ENCODE measurements at places on chromosomes 6 and 20. TPM values are rescaled to one million over a fixed set of nuclear protein-coding genes. Genes with fewer than 3 reads are reported as not detected.

Gene GNAS-AS1
- 0.74 TPM for total RNA-seq

Gene EGFL8
- total RNA-seq = 10.7 TPM

Gene SNAI1
- 2.9 TPM for total RNA-seq

Gene PNLDC1
- total RNA-seq = not detected

Gene VEGFA
- total RNA-seq = 163 TPM

Gene CYP39A1
- 7.2 TPM for total RNA-seq

Gene COL19A1
- 3.1 TPM for total RNA-seq

Gene CYP21A2
- 3.2 TPM for total RNA-seq

Gene TRIM10
- total RNA-seq = not detected

Gene PACRG
- total RNA-seq = 4.8 TPM

Gene SCAF8
- 40.4 TPM for total RNA-seq

Gene OVOL2
- total RNA-seq = not detected

Gene CGAS
- total RNA-seq = 1.9 TPM

Gene SNAP91
- not detected for total RNA-seq

Gene EHMT2
- total RNA-seq = 24.0 TPM

GRCh38 chr20:3751305-3751674 lies 16.3 kb downstream of the ADISSP start:
- no peak for DNase-seq

DNA sequence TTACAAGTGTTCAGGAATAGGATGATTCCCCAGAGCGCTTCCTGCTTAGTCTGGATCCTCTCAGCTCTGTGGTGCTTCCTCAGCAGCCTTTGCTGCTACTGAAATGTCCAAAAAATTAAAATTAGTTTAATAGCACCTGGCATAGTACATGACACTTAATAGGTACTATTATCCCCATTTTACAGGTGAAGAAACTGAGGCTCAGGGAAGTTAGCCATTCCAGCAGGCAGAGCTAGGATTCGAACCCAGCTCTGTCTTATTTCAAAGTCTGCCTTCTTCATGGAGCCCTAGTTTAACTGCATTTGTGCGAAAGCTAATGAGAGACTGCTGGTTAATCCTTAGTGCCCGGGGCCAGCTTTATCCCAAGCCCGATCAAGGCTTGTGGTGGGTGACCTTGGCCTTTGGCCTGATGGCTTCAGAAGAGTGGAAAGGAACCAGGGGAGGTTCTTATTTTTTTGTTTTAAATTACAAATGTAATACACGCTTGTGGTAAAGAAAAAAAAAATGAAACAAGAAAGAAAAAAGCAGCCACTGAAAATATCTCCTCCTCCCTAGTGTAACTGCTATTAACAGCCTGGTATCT lies 30.1 kb downstream of the TOX2 start:
- DNase-seq = no peak

DNA sequence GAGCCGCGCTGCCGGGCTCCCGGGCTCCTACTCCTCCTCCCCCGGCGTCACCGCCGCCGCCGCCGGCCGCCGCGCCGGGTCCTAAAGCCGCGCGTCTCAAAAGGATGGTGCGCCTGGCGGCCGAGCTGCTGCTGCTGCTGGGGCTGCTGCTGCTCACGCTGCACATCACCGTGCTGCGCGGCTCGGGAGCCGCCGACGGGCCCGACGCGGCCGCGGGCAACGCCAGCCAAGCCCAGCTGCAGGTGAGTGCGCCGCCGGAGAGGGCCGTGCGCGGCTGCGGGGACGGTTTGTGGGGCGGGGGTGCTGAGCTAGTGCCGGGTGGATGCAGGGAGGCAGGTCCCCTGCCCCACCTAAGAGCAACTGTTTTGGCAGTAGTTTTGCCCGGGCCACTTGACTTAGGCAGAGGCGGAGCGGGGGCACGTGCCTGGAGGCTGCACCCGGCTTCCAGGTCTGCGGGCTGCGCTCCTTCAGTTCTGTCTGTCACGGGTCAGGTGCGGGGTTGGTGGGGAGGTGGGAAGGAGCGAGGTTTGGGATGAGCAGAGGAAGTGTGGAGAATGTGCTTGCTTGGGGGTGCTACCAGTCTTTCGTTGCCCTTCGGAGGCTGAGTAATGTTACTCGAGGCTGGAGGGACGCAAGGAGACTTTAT lies 722 bp downstream of the ISM1 start:
- peak; percentile 79 for DNase-seq

DNA sequence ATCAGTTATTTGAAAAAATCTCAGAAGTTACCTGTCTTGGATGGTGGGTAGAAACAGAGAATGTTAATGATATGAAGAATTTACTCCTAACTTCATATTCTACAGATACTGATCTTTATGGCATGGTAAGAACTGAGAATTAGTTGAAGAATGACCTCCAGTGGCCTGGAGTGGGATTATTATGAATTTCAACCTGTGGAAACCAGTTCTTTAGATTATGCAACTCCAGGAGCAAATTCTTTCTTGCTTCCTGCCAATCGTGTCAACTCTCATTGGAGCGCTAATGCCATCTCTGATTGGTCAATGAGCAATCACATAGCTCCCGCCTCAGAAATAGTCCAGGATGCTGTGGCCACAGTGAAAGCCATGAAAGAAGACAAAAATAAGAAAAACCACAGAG lies 40.6 kb downstream of the LYRM2 start:
- DNase-seq = no peak

DNA sequence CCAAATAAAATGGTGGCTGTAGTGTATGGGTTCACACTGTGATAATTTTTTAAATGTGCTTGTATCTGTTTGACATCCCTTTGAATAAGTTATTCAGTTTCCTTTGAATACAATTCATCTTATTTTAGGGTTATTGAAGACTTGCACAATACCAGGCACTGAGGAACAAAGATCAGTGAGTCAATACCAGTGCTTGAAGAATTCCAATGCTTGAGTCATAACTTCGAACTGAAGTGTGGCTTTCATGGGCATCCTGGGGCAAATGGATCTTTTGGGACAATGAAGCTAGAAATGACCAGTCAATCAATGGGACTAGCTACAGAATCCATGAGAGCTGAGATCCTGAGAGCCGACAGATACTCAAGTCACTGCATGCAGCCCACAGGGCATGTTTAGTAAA lies 349.9 kb upstream of the FLRT3 start:
- no peak for DNase-seq

DNA sequence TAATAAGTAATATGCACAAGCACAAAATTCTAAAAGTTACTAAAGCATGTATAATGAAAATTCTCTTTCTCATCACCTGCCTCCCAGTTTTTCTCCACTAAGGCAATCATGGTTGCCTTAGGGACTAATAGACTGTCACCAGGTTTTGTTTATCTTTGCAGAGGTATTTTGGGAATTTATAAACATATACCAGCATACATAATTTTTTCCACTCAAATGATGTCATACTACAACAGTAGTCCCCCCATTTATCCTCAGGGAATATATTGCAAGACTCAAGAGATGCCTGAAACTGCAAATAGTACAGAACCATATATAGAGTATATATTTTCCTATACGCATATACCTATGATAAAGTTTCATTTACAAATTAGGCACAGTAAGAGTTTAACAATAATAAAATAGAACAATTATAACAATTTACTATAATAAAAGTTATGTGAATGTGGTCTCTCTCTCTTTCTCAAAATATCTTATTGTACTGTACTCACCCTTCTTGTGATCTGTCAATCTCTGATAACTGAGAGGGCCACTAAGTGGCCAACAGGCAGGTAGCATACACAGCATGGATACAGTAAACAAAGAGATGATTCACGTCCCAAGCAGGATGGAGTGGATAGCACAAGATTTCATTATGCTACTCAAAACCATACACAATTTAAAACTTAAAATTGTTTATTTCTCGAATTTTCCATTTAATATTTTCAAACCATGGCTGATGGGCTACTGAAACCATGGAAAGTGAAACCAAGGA lies 19.7 kb downstream of the RBL1 start:
- no peak for DNase-seq

DNA sequence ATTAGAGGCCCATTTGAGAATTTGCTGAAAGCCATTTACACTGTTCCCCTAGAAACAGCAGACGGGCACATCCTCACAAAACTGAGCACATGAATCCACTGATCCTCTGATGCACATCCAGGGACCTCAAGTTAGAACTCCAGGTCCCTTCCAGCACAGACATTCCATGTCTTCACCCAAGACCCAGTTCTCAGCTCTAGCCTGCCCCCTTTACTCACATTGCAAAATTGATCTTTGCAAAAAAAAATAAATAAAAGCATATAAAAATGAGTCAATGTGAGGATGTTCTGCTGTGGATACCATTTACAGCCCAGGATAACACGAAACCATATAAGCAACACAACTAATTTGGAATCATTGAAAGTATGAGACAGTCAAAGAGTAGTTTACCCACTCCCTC lies 458.2 kb upstream of the JARID2 start:
- DNase-seq = no peak

GRCh38 chr6:46993846-46994245 lies 48.3 kb downstream of the ADGRF1 start:
- no peak for DNase-seq

DNA sequence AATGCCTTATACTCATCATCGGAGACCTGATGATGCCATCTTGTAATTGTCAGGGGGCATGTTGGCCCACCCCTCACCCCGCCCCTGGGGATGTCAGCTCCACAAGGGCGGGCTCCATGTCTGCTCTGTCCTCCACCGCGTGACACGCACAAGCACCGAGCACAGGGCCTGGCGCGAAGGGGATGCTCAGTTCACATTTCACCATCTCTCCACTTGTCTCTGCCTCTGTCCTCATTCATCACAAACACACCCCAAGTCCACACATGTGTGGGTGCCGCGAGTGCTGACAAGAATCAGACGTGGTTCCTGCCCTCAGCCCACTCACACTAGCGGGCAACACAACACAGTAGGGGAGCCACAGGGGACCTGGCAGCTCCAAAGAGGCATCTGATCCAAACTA lies 151.2 kb upstream of the PTPN1 start:
- no peak for DNase-seq

- DNase-seq = peak; percentile 82
Observed at GRCh38 chr20:22586645-22587310, 2.4 kb upstream of the FOXA2 start.

DNA sequence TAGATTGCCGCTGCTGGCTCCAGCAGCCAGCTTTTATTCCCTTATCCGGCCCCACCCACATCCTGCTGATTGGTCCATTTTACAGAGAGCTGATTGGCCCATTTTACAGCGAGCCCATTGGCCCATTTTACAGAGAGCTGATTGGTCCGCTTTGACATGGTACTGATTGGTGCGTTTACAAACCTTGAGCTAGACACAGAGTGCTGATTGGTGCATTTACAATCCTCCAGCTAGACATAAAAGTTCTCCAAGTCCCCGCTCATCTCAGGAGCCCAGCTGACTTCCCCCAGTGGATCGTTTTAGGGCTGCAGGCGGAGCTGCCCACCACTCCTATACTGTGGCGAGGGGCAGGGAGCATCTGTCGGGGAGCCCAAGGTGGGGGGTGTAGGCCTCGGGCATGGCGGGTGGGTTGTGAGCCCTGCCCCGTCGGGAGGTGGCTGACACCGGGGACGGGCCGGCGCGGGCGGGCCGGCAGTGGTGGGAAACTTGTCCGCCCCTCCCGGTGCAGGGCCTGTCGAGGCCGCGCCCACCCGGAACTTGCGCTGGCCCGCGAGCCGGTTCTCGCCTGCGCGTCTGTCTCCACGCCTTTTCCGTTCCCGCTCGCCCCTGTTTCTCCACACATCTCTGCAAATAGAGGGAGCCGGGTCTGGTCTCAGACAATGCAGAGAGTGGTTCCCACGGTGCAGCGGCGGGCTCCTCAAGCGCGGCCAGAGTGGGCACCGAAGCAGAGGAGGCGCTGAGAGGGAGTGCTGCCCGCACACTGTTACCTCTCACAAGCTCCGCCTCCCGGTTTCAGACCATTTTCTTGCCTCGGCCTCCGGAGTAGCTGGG lies 86.1 kb upstream of the STMND1 start:
- DNase-seq = peak; percentile 84

- peak; percentile 79 for DNase-seq
Observed at GRCh38 chr6:1766654-1767053, 156.9 kb downstream of the FOXC1 start.

GRCh38 chr6:75842732-75843131 lies 93.7 kb downstream of the MYO6 start:
- DNase-seq = no peak

GRCh38 chr6:163588220-163588919 lies 173.9 kb downstream of the QKI start:
- no peak for DNase-seq

DNA sequence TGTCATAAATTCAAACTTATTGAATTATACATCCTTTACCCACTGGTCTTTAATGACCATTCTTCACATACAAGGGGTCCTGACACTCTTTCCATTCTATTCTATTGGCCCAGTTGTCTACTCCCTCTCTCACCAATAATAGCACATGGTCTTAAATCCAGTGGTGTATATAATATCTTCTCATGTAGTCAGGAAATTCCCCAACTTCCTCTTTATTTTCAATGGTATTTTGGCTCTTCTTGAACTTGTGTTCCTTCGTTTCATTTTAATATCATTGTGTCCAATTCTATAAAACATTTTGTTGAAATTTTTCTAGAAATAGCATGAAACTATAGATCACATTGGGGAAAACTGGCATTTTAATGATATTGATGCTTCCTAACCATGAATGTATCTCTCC lies 36.8 kb downstream of the PSMB9 start:
- DNase-seq = no peak

- peak; percentile 82 for DNase-seq
Observed at GRCh38 chr20:2872459-2873009, 747 bp upstream of the PTPRA start.

GRCh38 chr20:19757487-19758132 lies 448 bp upstream of the RIN2 start:
- peak; percentile 92 for DNase-seq

Data from right cardiac atrium (tissue), 5 donors.